ENCODE measurements at places on chromosomes 7 and 10.

DNA sequence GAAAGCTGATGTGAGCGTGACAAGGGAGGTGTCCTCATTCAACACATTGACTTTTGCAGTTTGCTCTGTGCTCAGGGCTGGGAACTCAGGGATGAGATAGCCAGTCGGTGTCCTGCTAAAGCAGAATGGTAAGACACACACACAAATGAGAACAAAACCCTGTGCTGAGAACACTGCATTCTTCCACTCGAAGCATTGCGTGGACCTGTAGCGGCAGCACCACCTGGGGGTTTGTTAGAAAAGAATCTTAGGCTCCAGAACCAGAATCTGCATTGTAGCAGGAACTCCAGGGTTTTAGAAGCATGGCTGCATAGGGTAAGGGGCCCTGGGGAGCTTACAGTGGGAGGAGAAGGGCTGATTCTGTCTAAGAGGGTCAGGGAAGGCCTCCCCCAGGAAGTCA, 21.5 kb upstream of the OGDHL start:
- DNase-seq: no peak

GRCh38 chr7:142720172-142720773, 29.0 kb upstream of the PRSS1 start:
- no peak for DNase-seq

- DNase-seq: no peak
Observed at GRCh38 chr7:6286486-6286885, 14.1 kb upstream of the CYTH3 start.

- DNase-seq: no peak
Observed at GRCh38 chr10:88565072-88565471, 18.0 kb downstream of the RNLS start.

GRCh38 chr7:43482679-43483252, 100.1 kb upstream of the STK17A start:
- DNase-seq: no peak
